ENCODE measurements at places on chromosomes 2 and 18.

- DNase-seq: no peak
Observed at GRCh38 chr2:16067866-16068551, 127.7 kb downstream of the MYCN start.

DNA sequence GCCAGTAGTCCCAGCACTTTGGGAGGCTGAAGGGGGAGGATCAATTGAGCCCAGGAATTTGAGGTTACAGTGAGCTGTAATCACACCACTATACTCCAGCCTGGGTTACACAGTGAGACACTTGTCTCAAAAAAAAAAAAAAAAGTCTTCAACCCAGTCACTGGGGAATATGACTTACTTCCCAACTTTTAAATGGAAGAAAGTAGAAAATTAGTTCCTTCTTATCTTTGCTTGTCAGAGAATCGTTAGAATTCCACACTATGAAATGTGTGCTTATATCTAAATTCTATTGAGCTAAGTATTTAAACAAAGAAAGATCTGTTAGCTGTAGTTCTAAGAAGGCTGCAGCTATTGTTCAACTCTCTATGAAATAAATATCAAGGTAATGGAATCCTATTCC, 22.4 kb downstream of the DYNC2LI1 start:
- DNase-seq: no peak

DNA sequence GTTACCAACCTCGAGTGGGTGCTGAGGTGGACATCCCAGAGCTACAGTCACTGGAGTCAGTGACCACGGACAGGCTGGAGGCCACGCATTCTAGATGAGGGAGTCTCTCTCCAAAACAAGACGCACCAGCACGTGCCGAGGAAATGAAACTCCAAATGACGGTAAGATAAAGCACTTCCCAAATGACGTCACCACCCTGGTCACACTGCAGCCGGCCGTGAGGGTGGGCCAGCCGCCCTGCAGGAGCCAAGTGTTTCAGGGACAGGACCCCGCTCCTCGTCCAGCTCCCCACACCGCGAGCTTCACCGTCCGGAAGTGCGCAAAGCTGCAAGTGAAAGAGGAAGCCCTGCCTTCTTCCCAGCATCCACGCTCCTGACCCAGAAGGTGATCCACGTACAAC, 99.4 kb downstream of the ZNF516 start:
- DNase-seq: no peak

DNA sequence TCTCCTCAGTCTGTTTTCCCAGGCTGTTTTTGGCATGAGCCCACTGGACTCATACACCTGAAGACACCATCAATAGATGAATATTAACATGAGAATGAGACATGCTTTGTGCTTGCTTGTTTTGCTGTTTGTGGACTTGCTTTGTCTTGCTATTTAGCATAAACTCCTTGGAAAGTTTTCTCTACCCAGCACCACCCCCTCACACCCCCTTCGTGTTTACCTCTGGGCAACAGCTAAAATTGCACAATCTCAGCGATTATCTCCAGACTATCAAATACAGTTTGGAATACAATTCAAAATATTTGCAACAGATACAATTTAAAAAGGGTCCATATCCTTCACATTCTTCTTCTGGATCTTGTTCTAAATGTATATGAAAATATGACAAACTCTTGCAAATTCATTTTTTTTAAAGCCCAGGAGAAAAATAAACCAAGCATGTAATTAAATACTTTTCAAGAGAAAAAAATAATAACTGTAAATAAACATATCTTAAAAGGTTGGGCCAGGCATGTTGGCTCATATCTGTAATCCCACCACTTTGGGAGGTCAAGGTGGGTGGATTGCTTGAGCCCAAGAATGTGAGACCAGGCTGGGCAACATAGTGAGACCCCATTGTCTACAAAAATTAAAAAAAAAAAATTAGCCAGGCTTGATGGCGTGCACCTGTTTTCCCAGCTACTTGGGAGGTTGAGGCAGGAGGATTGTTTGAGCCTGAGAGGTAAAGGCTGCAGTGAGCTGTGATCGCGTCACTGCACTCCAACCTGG, 32.3 kb upstream of the PMAIP1 start:
- DNase-seq: no peak

GRCh38 chr2:68091439-68092034, 28.7 kb upstream of the C1D start:
- no peak for DNase-seq

DNA sequence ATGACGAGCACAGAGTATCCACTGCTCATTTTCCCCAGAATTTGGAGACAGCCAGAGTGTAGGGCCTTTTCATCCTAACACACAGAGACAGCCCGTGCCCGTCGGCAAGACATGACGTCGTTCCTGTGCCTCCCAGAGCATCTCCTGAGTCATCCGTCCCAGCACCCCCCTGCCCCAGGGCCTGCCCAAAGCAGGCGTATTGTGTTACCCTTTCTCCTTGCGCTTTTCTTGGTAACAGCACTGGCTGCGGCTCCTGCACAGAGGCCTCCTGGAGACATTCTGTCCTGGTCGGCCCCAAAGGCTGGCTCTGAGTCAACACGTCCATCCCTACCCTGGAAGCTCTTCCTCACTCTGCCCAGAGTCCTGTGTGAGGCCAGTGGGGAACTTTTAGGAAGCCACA, 217.1 kb downstream of the KLHL29 start:
- no peak for DNase-seq

- DNase-seq: no peak
Observed at GRCh38 chr18:79348066-79348465, 47.7 kb upstream of the NFATC1 start.

DNA sequence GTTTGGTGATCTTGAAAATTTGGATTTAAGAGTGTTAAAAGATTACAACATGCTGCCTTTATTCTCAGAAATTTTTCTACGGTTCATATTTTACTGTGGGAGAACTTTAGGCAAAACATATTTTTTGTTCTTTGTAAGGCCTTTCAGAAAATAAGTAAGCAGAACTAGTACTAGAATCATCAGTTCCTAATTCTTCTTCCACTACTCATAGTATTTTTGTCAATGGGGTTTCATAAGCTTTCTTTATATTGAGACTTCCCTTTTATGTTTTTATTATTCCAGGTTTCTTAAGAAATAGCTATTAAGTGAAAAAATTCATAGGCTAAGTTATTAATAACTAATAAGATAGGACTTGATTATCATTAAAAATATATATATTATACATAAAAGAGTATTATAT, 12.4 kb downstream of the UGGT1 start:
- no peak for DNase-seq

GRCh38 chr2:130949954-130950353, 113.2 kb downstream of the ARHGEF4 start:
- no peak for DNase-seq

GRCh38 chr2:135662088-135662487, 79.6 kb upstream of the UBXN4 start:
- DNase-seq: no peak

DNA sequence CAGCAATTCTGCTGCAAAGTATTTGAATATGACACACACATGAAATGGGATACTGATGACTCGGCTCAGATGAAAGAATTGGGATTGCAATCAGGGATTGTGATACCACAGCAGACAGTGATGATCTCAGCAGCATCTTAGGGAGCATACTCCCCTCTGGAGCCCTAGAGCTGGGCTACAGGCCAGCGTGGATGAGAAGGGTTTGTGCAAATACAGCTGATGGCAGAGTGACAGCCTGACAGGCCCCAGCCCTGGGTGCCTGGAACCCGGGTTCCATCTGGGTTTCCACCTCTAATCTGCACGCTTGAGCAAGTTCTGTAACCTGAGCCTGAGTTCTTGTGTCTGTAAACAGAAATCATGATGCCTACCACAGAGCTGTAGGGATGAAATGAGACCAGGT, 418.0 kb downstream of the LRATD1 start:
- no peak for DNase-seq

DNA sequence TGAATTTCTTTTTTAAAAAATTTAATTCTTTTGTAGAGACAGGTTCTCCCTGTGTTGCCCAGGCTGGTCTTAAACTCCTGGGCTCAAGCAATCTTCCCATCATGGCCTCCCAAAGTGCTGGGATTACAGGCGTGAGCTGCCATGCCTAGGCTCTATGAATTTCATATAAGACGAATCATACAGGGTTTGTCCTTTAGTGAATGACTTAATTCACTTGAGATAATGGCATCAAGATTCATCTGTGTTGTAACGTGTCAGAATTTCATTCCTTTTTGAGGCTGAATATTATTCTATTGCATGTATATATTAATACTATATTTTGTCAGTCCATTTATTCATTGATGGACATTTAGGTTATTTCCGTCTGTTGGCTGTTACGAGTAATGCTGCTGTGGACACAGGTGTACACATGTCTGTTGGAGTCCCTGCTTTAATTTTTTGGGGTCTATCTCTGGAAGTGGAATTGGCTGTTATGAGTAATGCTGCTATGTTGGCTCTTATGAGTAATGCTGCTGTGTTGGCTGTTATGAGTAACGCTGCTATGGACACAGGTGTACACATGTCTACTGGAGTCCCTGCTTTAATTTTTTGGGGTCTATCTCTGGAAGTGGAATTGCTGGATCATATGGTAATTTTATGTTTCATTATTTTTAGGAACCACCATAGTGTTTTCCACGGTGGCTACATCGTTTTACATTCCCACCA, 210.6 kb downstream of the CAMKMT start:
- no peak for DNase-seq

GRCh38 chr2:41294331-41294730, 753.5 kb upstream of the PKDCC start:
- DNase-seq: no peak

GRCh38 chr2:241378816-241379215, 22.7 kb downstream of the FARP2 start:
- DNase-seq: no peak

DNA sequence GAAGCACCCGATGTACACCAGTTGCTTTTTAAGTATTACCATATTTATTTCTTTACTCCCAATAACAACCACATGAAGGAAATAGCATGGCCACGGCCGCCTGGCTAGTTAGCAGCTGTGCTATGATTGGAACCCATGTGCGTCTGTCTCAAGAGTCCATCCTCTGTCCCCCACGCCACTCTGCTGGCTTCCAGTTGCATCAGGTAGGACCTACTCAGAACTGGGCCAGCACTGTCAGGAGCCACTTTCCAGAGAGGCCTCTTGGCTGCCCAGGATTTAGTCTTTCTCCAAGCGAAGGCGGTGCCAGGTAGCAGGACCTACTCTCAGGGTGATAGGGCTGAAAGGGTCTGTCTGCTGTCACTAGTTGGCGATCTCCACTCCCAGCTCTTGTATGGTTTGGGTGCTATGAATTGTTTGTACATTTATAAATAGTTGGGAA, 22.1 kb downstream of the ASB18 start:
- DNase-seq: no peak

DNA sequence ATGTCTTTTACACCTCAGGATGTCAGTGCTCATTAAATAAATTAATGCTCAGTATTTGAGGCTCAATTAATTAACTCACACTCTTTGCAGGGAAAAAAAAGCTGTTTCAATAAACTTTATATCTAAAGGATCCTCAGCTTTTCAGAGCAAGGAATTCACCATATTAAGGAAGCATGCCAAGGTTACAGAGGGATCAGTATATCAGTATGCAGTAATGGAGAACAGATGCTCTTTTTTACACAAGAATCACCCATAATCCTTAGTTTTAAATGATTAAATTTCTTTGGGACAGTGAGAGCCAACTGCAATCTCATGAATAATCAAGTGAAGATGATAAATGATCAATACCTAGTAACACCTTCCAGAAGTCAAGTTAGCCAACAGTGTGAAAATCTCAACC, 14.9 kb upstream of the LCT start:
- DNase-seq: no peak
